ENCODE measurements at places on chromosomes 1 and 21.

DNA sequence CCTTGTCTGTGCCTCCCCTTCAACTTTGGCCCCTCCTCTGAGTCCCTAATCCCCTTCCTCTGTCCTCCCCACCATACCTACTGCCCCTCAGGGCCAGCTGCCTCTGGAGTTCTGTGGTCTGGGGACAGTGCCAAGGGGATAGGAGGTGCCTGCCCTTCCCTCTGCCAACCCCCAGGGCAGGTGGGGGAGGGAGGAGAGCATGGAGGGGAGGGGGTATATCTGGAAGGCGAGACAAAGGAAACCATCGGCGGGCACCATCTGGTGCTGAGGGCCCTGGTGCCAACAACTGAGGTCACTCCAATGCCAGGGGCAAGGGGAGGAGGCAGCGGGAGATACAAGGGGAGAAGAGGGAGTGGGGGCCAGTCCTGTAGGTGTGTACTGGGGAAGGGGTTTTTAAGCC, 9.6 kb downstream of the RAB25 start:
- DNase-seq: no peak

GRCh38 chr1:36934061-36934460, 100.3 kb downstream of the GRIK3 start:
- DNase-seq: no peak

GRCh38 chr1:155049651-155050559, 1.2 kb upstream of the ADAM15 start:
- no peak for DNase-seq

DNA sequence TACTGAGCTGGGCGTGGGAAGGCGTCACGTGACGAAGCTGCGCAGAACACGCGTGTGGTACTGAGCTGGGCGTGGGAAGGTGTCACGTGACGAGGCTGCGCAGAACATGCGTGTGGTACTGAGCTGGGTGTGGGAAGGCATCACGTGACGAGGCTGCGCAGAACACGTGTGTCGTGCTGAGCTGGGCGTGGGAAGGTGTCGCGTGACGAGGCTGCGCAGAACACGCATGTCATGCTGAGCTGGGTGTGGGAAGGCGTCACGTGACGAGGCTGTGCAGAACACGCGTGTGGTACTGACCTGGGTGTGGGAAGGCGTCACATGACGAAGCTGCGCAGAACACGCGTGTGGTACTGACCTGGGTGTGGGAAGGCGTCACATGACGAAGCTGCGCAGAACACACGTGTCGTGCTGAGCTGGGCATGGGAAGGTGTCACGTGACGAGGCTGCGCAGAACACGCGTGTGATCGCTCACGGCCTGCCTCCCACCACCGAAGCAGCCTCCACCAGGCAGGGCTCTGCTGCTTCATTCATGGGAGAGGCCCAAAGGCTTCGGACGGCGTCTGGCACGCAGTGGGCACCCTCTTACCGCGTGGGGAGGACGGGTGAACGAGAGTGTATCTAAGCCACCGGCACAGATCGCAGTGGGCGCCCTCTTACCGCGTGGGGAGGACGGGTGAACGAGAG, 24.0 kb downstream of the CFAP74 start:
- no peak for DNase-seq

DNA sequence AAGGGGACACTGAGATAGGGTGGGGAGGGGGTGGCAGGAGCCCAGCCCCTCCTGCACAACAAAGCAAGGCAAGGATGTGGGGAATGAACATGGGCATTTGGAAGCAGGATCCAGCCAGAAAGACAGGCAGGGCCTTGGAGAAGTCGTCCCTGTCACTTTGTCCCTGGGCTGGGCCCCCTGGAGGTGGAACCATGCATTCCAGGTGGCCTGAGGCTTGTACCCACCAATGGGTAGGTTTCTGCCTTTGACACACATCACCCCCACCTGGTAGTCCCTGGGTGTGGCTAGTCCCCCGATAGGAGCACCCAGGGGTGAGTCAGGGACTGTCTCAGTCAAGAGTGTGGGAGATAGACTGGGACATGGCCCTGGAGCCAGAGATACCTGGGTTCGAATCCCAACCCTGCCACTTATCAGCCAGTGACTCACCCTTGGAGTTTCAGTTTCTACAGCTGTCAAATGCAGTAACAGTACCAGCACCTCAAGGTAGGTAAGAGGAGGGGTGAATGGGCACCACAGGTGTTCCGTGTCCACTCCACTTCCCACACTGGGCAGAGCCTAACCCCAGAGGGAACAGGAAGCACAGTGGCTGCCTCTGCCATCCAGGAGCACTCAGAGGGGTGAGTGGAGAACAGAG, 10.0 kb downstream of the PLA2G2D start:
- no peak for DNase-seq

DNA sequence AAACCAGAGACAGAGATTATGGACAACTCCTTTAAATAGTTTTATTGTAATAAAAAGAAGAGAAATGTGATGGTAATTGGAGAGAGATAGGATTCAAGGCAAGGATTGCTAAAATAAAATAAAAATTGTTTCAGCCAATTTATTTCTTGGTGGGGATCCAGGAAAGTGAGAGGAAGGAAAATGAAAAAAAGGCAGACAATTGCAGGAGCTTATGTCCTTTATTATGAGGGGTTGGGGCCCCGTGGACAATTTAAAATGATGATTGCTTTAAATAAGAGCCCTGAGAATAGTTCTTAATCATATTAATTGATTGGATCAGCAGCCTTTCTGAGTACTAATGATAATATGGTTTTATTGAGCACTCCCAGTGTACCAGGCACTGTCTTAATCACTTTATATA, 40.2 kb downstream of the RGS2 start:
- no peak for DNase-seq

DNA sequence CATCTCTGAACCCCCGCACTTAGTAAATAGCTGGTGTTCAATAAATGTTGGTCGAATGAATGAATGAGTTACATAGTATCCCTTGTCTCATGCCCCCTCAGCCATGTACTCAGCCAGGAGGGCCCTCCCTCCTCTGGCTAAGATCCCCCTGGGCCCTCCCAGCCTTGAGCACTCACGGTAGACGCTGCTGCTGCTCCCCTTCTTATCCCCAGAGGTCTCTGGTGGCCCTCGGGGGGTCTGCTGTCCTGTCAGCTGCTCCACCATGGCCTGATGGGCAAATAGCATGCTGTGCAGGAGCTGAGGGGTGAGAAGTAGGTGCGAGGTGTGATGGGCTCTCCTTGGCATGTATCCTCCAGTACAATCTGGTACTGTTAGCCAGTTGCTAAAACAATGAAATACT, 1.9 kb downstream of the ETV3L start:
- DNase-seq: no peak

- no peak for DNase-seq
Measured at GRCh38 chr1:2791027-2791760, 10.3 kb downstream of the TTC34 start.

- no peak for DNase-seq
Measured at GRCh38 chr21:42344631-42345030, 6.2 kb downstream of the TFF2 start.

GRCh38 chr1:233006108-233006507, 55.7 kb downstream of the NTPCR start:
- DNase-seq: no peak

DNA sequence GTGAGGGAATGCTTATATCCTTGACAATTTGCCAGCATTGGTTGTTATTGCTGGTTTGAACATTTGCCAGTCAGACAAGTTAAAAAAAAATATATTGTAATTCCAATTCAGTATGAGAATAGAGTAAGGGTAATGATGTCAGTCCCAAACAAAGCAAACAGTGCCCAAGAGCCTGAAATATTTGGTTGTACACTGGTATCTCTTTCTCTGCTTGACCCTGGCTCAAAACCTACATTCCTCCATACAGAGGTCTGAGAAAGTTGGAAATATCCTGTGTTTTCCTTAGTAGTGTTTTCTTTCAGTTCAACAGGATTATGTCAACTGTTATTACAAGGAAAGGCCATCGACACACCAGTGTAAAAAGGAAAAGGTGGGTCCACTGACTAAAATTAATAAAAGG, 145.6 kb downstream of the MRPL39 start:
- DNase-seq: no peak

- no peak for DNase-seq
Measured at GRCh38 chr1:90336552-90337324, 341.8 kb downstream of the ZNF326 start.

- no peak for DNase-seq
Measured at GRCh38 chr21:25490742-25491141, 116.5 kb downstream of the MRPL39 start.

DNA sequence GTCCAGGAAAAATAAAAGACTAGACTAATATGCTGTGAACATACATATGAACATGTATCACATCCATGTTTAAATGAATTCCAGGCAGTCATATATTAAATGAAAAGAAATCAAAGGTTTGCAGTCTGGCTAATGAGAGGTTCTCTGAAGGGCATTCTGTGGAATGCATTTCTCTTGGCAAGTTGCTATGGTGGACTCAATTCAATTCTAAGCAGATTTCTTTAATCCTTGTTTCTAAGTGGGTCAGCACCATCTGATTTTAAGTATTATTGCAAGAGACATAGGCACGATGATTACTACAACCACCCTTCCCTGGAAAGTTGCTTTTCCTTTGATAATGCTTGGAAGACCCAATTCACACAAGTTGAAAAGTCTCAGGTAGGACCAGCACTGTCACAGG, 23.9 kb upstream of the ABCA4 start:
- no peak for DNase-seq

DNA sequence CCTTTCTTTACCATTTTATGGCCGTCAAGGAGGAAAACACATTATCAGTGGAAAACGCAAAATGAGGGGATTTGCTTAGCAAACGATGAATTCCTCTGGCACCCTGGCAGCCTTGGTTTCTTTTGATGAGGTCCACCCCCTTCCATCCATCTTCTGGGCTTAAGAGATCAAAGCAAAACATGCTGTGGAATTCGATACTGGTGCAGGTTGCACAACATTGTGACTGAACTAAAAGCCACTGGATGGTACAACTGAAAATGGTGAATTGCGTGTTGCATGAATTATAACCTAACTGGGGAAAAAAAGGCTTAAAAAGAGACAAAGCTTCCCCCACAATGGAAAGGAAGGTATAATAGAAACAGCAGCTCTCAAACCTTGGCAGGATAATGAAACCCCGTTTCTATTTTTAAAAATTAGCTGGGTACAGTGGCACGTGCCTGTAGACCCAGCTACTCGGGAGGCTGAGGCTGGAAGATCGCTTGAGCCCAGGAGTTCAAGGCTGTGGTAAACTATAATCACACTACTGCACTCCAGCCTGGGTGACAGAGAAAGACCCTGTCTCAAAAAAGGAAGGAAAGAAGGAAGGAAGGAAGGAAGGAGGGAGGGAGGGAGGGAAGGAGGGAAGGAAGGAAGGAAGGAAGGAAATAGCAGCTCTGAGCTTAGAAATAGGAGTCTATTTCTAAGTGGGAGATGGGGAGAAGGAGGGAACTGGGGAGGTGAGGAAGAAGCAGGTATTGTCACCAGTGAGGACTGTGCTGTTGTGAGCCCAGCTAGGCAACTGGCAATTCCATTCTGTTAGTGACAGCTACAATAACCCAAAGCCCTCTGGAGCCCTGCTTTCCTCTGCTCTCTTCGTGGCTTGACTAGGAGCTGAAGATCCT, 29.0 kb upstream of the LGALS8 start:
- no peak for DNase-seq

Data from activated naive CD8-positive, alpha-beta T cell treated with anti-CD3 and anti-CD28 coated beads for 36 hours (primary cell).